ENCODE measurements at places on chromosomes 4 and X.

DNA sequence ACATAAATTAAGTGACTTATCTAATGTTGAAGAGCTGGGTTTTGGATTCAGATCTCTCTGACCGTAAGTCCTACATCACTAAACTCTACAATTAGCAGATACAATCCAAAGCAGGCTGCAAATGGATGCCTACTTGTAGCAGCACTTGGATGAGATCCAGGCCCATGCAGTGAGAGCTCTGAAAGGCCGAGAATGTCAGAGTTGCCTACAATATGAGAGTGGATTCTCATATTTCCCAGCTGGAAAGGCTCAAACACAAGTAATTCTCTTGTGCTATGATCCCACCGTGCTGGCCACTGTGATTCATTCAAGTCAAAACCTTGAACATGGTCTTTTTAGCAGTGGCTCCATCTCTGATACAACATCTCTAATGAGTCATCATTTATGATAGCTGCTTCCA lies 125.4 kb upstream of the CHRDL1 start:
- no peaks in the 10 kb centered on the region for H3K36me3 ChIP-seq
- no peaks in the 10 kb centered on the region for H3K4me1 ChIP-seq
- no peak overlapping the region for H3K4me3 ChIP-seq
- no peak for DNase-seq

- H3K4me3 ChIP-seq: no peak overlapping the region
- no peaks in the 10 kb centered on the region for H3K27me3 ChIP-seq
- no peaks in the 10 kb centered on the region for H3K36me3 ChIP-seq
- no peak for DNase-seq
- H3K27ac ChIP-seq: no peak overlapping the region
These were observed 56.4 kb upstream of the DDIT4L start for GRCh38 chr4:100246697-100247096.

DNA sequence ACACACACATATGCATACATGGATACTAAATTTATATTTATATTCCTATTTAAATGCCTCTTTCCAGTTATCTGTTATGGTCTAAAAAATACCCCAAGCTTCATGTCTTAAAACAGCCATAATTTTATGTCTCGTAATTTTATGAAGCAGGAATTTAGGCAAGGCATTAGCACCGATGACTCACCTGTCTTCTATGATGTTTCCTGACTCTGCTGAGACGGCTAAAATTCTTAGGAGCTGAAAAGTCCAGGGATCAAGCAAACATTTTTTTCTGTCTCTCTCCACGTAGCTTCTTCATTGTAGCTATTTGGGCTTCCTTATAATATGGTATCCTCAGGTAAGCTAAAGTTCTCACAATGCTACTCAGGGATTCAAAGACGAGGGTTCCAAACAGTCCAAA lies 930.3 kb downstream of the STIM2 start:
- no peak overlapping the region for H3K27ac ChIP-seq
- no peak overlapping the region for H3K4me3 ChIP-seq
- H3K27me3 ChIP-seq: no peaks in the 10 kb centered on the region
- DNase-seq: no peak

DNA sequence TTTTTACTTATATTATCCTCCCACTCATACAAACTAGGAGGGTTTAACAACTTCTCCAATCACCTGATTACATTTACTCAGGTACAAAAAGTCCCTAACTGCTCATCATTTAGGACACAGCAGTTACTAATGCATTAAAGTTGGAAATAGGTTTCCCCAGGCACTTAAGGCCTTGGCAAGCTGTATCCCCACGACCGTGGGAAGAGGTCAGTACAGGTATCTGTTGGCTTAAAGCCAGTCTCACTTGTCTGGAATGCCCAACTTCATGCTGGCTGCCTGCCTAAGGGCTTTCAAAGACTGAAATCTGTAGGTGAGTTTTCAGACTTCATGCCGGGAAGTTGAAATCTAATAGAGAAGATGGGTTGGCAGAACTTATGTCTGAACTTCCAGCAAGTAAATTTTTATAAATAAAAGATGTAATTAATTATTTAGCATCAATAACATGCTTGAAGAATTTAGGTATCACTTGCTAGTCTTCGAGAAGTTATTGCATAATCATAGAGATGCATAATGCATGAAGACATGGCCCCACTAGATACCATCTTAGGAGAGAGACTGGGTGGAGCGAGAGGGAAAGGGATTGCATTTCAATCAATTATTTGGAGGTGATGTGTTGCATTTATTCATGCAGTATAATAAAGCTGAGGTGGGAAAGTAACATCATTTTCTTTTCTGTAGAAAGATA lies 54.2 kb downstream of the SCD5 start:
- H3K4me3 ChIP-seq: no peak overlapping the region
- DNase-seq: no peak
- no peak overlapping the region for H3K27ac ChIP-seq
- H3K27me3 ChIP-seq: no peaks in the 10 kb centered on the region
- no peaks in the 10 kb centered on the region for H3K36me3 ChIP-seq
- peaks cover 36% of the 10 kb centered on the region for H3K4me1 ChIP-seq

GRCh38 chrX:129522184-129523078 lies 859 bp downstream of the SMARCA1 start:
- peak overlapping the region; percentile 100 for H3K4me3 ChIP-seq
- peaks cover 33% of the 10 kb centered on the region for H3K4me1 ChIP-seq
- no peaks in the 10 kb centered on the region for H3K36me3 ChIP-seq
- DNase-seq: peak; percentile 46

DNA sequence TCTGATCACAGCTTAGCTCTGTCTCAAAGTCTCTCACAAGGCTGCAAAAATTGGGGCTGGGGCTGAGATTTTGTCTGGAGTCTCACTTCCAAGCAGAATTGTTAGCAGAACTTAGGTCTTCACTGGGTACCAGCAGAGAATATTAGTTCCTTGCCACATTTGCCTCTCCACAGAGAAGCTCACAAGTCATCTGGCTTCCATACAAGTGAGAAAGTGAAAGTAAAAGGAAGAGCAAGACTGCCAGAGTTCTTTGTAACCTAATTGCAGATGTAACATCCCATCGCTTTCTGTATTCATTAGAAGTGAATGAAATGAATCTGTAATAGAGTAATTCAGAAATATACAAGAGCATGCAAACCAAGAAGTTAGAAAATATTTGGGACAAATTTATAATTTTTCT lies 624.1 kb upstream of the GNPDA2 start:
- H3K4me3 ChIP-seq: no peak overlapping the region
- H3K4me1 ChIP-seq: no peaks in the 10 kb centered on the region
- no peak overlapping the region for H3K27ac ChIP-seq
- H3K27me3 ChIP-seq: no peaks in the 10 kb centered on the region
- H3K36me3 ChIP-seq: no peaks in the 10 kb centered on the region
- DNase-seq: no peak

GRCh38 chr4:182434720-182435119 lies 191.5 kb downstream of the TENM3 start:
- no peak for DNase-seq
- no peak overlapping the region for H3K27ac ChIP-seq

DNA sequence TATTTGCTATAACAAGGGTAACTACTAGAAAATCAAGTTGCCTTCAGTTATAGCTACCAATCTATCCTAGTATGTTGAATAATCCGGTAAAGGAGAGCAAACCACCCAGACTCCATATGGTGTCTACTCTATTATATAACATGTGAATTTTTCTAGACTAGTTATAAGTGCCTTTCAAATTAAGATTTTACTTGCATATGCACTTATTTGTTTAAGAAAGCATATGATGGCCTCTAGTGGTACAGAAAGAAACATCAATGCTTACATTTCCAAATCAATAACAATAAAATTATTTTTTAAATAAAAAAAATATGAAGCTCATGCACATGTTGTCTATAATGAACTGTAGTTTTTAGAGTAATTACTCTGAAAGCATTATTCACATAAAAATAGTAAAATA lies 1516.4 kb upstream of the PABPC4L start:
- H3K27me3 ChIP-seq: no peaks in the 10 kb centered on the region
- H3K4me3 ChIP-seq: no peak overlapping the region
- no peaks in the 10 kb centered on the region for H3K36me3 ChIP-seq
- no peak overlapping the region for H3K27ac ChIP-seq
- no peak for DNase-seq

DNA sequence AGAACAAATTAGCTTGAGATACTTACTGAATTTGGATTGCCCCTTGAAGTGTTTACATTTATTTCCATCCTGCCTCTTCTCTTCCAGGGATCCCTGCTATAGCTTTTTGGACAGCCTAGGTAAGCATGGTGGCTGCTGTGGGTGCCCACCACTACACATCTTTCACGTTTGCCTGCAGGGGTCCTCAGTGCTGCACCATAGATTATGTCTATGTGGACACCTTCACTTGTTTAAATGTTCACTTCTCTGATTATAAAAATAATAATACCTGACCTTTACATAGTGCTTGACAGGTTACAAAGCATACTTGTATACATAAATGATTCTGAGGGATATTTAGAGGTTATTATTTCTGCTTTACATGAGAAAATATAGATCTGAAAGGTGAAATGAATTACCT lies 67.9 kb upstream of the SLC4A4 start:
- no peaks in the 10 kb centered on the region for H3K27me3 ChIP-seq
- no peak overlapping the region for H3K27ac ChIP-seq
- peaks cover 52% of the 10 kb centered on the region for H3K4me1 ChIP-seq
- peak; percentile 27 for DNase-seq
- H3K4me3 ChIP-seq: no peak overlapping the region
- peaks cover 3% of the 10 kb centered on the region for H3K36me3 ChIP-seq

DNA sequence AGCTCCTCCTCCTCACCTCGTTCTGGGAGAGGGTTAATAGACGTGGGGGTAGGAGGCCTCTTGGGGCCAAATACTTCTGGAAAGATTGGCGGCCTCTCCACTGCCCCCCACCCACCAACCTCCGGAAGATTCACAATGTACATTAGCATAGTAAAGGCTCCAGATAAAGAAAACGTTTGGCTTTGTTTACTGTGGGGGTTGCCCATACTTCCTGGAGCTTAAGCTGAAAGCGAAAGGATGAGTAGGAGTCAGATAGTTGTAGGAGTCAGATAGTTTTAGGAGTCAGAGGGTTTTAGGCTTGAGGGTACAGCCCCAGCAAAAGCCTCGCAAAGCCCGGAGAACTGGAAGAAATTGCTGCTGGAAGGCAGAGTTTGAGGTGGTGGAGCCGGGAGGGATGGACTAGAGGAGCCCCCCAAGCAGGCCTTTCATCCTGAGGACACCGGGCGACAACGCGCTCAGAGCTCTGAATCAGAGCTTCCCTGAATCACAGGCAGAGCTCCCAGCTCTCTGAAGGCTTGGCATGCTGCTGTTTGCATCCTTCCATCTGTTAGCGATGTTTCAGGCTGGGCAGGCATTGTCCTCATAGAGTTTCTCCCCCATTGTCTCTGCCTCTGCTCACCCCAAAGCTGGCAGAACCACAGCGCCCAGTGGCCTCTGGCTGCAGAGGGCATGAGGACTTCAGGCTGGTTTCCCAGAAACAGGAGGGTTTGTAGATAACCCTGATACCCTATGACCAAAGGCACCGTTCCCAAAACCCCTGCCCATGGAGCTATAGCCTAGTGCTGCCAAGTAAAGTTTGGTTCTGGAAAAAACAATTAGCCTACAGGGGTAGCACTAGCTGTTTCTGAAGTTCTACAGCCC lies 280.7 kb downstream of the BCOR start:
- peak overlapping the region; percentile 78 for H3K4me3 ChIP-seq
- H3K27ac ChIP-seq: peak overlapping the region; percentile 24
- no peaks in the 10 kb centered on the region for H3K36me3 ChIP-seq
- peaks cover 59% of the 10 kb centered on the region for H3K4me1 ChIP-seq
- peaks cover 4% of the 10 kb centered on the region for H3K27me3 ChIP-seq

DNA sequence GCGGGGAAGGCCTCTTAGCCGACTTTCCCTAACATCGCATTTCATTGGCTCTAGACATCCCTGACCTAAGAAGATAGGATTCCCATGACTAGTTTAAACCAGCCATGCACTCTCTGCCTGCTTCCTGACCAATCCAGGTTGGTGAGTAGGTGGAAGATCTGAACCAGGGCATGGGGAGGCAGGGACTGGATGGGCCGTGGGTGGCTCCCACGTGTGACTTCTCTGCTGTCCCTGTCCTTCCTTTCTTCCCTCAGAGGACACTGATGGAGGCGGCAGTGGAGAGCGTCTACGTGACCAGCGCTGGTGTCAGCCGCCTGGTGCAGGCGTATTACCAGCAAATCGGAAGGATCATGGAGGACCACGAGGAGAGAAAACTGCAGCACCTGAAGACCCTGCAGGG lies 90.7 kb downstream of the EVC start:
- no peaks in the 10 kb centered on the region for H3K27me3 ChIP-seq
- DNase-seq: no peak
- H3K4me1 ChIP-seq: no peaks in the 10 kb centered on the region
- H3K27ac ChIP-seq: no peak overlapping the region
- peaks cover 22% of the 10 kb centered on the region for H3K36me3 ChIP-seq

DNA sequence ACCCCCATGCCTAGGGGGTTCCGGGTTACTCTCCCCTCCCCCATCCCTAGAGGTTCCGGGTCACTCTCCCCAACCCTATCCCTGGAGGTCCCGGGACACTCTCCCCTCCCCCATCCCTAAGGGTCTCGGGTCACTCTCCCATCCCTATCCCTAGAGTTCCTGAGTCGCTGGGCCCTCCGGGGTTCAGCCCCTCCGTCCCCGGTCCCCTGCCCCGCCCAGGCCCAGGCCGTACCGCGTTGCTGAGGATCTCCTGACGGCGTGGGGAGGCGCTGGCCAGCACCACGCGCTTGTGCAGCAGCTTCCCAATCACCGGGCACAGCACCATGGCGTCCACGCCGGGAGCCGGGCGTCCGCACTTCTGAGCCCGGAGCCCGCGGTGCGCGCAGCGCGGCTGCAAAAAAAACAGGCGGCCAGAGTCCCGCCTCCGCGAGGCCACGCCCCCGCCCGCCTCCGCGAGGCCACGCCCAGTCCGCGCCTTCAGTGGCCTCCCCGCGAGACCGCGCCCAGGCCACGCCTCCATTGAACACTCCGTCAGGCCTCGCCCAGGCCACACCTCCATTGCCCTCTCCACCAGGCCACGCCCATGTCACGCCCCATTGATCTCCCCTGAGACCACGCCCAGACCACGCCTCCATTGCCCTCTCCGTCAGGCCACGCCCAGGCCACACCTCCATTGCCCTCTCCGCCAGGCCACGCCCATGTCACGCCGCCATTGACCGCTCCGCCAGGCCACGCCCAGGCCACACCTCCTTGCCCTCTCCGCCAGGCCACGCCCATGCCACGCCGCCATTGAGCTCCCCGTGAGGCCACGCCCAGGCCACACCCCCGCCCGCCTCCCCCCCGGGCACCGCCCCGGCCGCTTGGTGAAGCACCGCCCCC lies at the start of gene ASMTL:
Gene ASMTL (minus strand): TSS at position 394 of the 879 bp plus-strand sequence. CDS start 69 bp downstream, at position 325.
- peaks cover 28% of the 10 kb centered on the region for H3K36me3 ChIP-seq
- peak within 1 kb of the TSS; percentile 93 for H3K27ac ChIP-seq
- H3K27me3 ChIP-seq: peaks cover 18% of the 10 kb centered on the region
- H3K4me3 ChIP-seq: peak within 1 kb of the TSS; percentile 97

DNA sequence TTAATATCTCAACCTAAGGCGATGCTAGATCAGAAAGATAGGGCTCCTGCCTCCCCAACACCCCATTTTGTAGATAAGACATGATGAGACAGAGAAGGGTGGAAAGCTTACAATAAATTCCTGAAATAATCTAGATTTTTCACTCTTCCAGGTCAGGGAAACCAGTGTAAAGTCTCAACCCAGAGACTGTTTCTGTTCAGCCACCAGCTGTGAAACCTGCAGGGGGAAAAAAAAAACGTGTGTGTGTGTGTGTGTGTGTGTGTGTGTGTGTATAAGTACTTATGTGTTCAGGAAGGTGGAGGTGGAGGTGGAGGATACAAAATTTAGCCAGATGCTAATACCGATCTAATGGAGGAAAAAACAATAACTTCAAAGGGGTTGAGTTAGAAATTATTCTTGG lies 773 bp upstream of the ITM2A start:
- DNase-seq: no peak
- H3K4me3 ChIP-seq: peak overlapping the region; percentile 82
- H3K36me3 ChIP-seq: no peaks in the 10 kb centered on the region
- peaks cover 34% of the 10 kb centered on the region for H3K27me3 ChIP-seq

- H3K36me3 ChIP-seq: no peaks in the 10 kb centered on the region
- no peak for DNase-seq
- no peaks in the 10 kb centered on the region for H3K4me1 ChIP-seq
- H3K27me3 ChIP-seq: no peaks in the 10 kb centered on the region
- H3K4me3 ChIP-seq: no peak overlapping the region
These were observed 205.0 kb upstream of the TET2 start for GRCh38 chr4:104941661-104942062.
